Activated naive CD8-positive, alpha-beta T cell treated with anti-CD3 and anti-CD28 coated beads for 36 hours (primary cell): ENCODE measurements at places on chromosomes 4 and X. TPM values are rescaled to one million over a fixed set of nuclear protein-coding genes. Genes with fewer than 3 reads are reported as not detected.

Gene SAP30
- total RNA-seq: 25.0 TPM

Gene TLR1
- total RNA-seq: 2.4 TPM

Gene ERCC6L
- total RNA-seq: 13.7 TPM

DNA sequence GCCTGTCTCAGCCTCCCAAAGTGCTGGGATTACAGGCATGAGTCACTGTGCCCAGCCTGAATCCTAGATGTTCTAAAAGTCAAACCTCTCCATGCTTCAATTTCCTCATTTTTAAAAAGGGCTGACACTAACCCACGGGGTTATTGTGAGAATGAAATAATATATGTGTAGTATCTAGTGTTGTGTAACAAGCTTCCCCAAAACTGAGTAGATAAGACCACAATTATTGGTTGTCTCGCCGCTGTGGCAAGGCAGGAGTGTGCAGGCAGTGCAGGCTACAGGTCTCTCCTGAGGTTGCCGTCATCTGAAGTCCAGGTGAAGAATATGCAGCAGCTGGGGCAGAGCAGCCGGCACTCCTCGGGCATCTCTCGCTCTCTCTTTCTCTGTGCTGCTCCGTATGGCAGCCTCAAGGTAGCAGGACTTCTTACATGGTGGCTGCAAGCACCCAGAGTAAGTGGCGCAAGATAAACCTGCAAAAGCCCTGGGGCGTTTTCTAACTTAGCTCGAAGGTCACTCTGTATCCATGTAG lies 30.9 kb downstream of the RAB33B start:
- DNase-seq: no peak

- no peak for DNase-seq
Measured at GRCh38 chr4:98516441-98517217, 141.8 kb downstream of the TSPAN5 start.

GRCh38 chr4:97475621-97476020 lies 667.7 kb downstream of the STPG2 start:
- no peak for DNase-seq

DNA sequence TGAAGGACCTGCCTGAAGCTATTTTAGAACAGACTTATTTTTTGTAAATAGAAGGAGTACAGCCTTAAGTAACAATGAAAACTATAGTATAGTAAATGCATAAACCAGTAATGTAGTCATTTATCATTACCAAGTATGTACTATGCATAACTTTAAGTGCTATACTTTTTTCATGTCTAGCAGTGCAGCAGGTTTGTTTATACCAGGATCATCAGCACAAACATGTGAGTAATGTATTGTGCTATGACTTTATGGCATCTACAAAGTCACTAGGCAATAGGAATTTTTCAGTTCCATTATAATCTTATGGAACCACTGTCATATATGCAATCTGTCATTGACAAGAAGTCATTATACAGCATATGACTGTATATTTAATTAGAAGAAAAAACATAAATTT lies 3.4 kb upstream of the ODAPH start:
- DNase-seq: no peak

DNA sequence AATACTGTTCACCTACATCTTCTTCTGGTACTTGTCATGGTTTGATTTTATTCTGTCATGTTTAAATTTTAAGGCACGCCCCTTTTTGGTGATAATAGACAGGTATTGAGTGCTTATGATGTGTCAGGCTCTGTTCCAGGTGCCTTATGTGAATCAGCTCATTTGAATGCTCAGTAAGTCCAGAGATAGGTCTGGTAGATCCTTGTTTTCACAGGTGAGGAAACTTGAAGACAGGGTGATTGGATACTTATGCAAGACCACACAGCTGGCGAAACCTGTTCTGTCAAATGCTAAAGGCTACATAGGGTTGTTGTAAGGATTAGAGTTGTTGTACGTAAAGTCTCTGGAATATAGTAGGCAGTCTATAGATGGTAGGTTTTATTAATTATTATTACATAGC lies 9.6 kb upstream of the SLC25A14 start:
- DNase-seq: no peak

GRCh38 chrX:84155938-84156337 lies 32.1 kb downstream of the RPS6KA6 start:
- DNase-seq: no peak
